HuH-7.5 (cell line): ENCODE measurements at places on chromosomes 13 and 19.

DNA sequence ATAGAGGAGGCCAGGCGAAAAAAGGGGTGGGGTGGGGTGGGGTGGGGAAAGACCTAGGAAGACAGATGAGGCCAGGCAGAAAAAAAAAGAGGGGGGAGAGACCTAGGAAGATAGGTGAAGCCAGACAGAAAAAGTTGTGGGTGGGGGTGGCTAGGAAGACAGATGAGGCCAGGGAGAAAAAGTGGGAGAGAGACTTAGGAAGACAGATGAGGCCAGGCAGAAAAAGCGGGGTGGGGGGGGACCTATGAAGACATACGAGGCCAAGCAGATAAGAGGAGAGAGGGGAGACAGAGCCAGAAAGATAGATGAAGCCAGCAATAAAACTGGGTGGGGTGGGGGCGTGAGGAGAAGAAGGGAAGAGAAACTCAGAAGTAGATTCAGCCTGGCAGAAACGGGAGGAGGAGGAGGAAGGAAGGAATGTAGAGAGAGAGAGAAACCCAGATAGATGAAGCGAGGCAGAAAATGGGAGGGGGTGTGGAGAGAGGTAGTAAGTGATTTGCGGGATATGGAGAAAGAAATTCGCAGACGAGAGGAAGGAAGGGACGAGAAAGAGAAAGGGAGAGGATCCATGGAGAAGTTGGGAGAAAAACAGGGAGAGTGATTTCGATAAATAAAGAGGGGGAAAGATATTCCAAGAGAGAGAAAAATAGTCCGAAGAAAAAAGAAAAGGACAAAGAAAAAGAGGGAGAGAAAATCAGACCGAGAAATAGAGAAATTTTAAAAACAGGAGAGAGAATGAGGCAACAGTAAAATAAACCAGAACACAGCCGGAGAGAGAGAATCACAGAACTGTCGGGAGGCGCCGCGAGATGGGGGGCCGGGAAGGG is 12.2 kb upstream of the CACNG6 start:
- DNase-seq: no peak

GRCh38 chr13:83214452-83214851 is 667.8 kb downstream of the SLITRK1 start:
- no peak for DNase-seq

- no peak for DNase-seq
These were observed 10.6 kb upstream of the PDCD2L start for GRCh38 chr19:34393629-34394028.

- no peak for DNase-seq
These were observed 32.5 kb downstream of the NFIC start for GRCh38 chr19:3398900-3399278.

DNA sequence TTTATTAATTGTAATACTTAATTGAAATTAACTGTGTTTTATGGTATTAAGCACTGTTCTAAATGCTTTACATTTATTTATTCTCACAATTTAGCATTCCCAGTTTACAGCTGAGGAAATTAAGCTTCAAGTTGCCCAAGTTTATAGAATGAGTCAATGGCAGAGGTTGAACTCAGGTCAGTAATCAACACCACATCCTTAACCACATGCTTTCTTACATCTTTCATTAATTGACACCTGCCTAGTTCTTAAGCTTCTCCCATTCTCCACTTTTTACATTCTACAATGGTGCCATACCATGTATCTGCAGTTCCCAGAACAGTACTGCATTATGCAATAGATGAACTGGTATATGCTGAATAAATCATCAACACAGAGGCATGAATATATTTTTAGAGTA is 11.7 kb upstream of the RBM26 start:
- DNase-seq: no peak

- DNase-seq: no peak
These were observed 7.4 kb downstream of the ZNF671 start for GRCh38 chr19:57719901-57720519.

- no peak for DNase-seq
These were observed 25.3 kb downstream of the CAPN12 start for GRCh38 chr19:38718747-38719543.

GRCh38 chr19:1318678-1319471 is 33.2 kb downstream of the EFNA2 start:
- no peak for DNase-seq

GRCh38 chr13:112943309-112944125 is 25.5 kb upstream of the MCF2L start:
- peak; percentile 36 for DNase-seq

- DNase-seq: no peak
These were observed 11.9 kb upstream of the F2RL3 start for GRCh38 chr19:16876904-16877361.
